Right renal cortex interstitium (tissue), 3 donors: ENCODE measurements at places on chromosomes 4 and X.

DNA sequence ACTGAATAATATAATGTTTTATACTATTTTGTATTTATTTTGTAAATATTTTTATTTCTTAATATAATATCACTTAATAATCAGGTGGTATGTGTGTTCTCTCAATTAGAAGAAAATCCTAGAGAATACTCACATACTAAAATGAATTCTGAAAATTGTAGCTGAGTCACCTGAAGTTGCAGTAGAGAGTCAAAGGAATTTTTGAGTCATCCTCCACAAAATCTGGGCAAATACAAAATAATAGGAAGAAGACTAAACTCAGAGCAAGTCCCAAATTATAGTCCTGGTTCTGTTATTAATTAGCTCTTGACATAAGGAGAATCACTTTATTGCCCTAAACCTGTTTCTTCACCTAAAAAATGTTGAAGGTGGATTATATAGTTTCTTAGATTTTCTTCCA lies 57.8 kb downstream of the SPATA4 start:
- no peak for DNase-seq

DNA sequence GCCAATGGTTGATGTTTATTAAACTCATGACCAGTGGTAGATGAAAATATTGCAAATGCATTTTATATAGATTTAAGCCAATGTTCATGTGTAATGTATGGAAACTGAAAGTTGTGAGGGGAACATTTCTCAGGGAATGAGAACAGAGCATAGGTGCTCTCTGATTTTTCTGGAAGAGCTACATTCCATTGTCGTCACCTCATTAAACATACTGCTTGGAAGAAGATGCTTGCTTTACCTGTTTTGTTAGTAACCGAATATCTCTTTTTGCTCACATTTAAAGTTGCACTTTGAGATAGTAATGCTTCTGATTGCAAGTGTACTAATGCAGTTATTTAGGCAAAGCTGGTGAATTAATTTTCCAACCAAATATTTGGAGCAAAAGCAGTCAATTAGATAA lies 93.8 kb upstream of the CLCN4 start:
- no peak for DNase-seq

GRCh38 chr4:145176641-145177432 lies 3.6 kb downstream of the OTUD4 start:
- no peak for DNase-seq

- peak; percentile 7 for DNase-seq
Observed at GRCh38 chrX:51860679-51861078, 32.7 kb upstream of the MAGED1 start.

DNA sequence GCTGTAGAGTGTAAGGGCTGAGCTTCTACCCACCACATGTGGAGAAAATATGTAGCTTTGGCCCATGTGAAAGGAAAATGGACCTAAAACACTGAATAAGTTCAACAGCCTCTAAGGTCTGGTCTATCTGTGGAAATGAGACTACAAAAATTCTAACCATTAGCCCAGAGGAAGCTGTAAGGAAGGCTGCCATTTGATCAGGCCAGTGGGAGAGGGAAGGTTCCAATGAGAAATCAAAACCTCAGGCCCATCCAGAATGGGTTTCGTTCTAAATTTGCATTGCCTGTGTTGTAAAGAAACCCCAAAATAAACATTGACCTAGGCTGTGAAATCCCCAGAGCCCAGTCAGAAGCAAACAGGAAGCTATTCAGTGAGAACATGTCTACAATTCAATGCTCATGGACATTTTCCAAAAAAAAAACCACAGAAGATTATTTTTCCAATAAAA lies 320.4 kb upstream of the SLC7A11 start:
- DNase-seq = no peak

DNA sequence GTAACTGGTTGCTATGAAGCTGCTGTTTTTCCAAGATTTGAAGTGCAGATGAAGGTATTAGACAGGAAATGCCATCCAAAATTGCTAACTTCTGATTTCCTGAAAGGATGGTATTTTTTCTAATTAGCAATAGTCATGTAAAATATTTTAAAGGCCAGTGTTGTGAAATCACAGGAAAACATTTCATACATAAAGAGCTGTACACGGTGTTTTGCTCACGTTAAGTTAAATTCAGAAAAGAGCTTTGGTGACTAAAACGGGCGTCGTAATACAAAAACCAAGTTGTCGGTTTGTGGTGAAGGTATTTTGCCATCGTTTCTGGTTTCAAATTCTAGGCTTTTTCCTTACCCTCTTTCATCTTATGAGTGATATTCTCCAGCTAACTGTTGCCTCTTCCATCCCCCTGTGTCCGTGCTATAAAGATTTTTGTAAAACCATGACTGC lies 39.8 kb downstream of the AFF1 start:
- DNase-seq = no peak
